ENCODE measurements at places on chromosomes 2 and 18. TPM values are rescaled to one million over a fixed set of nuclear protein-coding genes. Genes with fewer than 3 reads are reported as not detected.

TDRD15 gene
- not detected for polyA plus RNA-seq

DNA sequence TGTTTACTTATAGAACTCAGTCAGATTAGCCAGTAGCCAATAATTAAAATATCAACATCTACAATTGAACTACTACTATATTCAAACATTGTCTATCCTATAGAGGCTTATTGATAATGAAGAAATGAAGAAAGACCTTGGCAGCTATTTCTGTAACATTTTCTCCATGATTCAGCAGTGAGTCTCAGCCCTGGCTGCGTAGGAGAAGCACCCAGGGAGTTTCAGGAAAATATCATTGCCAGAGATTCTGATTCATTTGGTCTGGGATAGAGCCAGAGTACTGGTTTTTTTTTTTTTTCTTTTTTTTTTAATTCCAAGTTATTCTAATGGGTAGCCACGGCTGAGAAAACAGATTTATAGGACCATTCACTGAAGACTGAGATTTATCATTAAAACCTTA, 404.8 kb downstream of the TXNL1 start:
- no peak for DNase-seq

GRCh38 chr18:75338631-75339030, 88.9 kb downstream of the SMIM21 start:
- DNase-seq: no peak

GNAL gene
- 13.5 TPM for polyA plus RNA-seq

- DNase-seq: no peak
Measured at GRCh38 chr2:132662732-132663131, 7.3 kb downstream of the LYPD1 start.

STK36 gene
- 57.6 TPM for polyA plus RNA-seq

Measured in H1 (cell line).